ENCODE measurements at places on chromosomes 11 and 22.

DNA sequence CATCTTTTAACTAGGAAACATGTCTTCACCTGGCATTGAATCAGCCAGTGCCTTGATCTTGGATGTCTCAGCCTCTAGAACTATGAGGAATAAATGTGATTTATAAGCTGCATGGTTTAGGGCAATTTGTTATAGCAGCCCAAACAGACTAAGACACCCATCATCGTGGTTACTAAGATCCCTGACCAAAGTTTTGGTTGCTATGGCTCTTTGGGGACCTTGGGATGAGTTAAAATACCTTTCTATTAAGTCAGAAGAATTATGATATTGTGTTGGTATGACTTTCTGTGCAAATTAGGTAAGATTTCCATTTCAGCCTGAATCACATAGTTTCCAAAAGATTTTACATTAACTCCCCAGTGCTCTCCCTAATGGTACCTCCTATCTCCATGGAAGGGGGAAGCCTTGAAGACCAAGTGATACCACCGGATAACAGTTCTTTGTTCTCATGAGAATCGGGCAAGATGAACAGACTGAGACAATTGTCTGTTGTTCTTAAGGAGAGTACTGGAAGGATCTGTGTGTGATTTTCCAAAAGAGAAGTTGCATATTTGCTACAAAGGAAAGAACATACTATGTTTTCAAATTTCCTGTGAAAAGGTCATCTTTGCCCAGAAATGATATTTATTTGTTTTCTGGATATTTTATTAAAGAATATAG is 60.4 kb upstream of the UBASH3B start:
- DNase-seq: no peak

DNA sequence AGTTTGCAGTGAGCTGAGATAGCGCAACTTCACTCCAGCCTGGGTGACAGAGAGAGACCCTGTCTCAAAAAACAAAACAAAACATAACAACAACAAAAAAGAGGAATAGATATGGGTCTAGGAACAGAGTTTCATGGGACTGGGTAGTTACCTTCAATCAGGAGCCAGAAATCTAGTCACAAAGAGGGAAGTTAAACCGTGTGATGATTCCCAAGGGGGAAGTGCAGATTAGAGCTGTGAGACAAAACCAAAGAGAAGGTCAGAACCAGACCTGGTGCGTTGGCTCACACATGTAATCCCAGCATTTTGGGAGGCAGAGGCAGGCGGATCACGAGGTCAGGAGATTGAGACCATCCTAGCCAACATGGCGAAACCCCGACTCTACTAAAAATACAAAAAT is 42.1 kb upstream of the LARGE1 start:
- DNase-seq: no peak

- DNase-seq: no peak
These were observed 38.5 kb downstream of the OSBP2 start for GRCh38 chr22:30733181-30733631.

DNA sequence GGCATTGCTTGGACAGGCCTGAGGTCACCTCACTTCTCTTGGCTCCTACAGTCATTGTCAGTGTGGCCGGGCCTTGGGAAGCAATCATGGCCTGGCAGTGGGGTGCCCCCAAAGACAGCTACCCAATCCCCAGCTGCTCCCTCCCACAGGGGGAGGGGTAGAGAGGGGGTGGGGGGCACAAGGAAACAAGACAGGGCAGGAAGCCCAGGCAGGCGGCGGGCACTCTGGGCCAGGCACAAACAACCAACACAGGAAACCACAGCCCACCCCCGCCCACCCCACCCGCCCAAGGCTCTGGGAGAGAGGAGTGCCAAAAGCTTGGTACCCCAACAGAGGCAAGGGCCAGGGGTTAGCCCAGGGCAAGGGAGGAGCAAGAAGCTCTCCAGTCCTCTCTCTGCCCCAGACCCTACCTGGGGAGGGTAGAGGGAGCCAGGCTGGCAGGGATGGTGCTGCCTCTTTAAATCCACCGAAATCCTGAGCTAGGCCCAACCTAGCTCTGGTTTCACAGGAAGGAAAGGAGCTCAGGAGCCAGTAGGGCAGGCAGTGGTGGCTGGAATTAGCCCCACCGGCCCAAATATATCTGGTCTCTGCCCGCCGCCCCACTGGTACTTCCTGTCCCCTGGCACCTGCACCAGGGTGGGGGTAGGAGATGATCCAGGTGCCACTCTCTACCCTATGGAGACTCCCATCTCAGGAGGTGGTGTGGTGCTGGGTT is 12.2 kb downstream of the BCL9L start:
- DNase-seq: no peak

GRCh38 chr22:24540470-24540869 is 14.5 kb downstream of the GUCD1 start:
- DNase-seq: no peak

DNA sequence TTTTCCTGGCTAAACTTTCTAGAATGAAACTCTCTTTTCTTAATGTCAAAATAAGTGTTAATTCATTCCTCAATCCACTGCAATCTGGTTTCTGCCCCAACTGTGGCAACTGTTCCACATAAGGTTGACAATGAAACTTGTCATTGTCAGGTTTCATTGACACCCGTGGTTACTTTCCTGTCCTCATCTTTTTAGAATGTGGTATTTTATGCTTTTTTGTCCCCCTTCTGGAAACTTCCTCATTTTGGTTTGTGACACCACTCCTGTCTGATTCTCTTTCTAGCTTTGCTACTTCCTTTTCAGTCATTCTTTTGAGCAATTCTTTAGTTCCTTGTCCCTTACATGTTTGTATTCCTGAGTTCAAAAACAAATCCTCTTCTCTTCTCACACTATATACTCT is 7.5 kb upstream of the PDE3B start:
- no peak for DNase-seq

DNA sequence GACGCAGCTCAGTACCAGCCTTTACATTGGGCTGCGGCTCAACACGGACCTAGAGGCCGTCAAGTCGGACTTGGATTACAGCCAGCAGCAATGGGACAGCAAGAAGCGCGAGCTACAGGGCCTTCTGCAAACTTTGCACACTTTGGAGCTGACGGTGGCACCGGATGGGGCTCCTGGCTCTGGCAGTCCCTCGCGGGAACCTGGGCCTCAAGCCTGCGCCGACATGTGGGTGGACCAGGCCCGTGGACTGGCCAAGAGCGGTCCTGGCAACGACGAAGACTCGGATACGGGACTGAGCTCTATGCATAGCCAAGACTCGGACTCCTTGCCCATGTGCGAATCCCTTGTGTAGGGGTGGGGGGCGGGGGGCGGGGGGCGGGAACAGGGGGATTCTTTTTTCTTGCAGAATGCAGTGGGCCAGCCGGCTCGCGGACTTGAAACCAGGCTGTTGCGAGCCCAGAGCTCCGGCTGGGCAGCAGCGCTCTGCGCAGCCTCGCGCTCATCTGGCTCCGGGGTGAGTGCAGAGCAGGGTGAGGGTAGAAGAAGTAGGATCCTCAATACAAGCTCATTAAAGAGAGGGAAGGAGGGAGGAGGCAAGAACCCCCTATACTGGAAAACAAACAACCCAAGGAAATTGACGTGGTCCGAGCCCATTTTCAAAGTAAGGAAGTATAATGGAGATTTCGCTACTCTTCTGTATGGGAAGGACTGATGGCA is 1.8 kb downstream of the RASSF10 start:
- no peak for DNase-seq

DNA sequence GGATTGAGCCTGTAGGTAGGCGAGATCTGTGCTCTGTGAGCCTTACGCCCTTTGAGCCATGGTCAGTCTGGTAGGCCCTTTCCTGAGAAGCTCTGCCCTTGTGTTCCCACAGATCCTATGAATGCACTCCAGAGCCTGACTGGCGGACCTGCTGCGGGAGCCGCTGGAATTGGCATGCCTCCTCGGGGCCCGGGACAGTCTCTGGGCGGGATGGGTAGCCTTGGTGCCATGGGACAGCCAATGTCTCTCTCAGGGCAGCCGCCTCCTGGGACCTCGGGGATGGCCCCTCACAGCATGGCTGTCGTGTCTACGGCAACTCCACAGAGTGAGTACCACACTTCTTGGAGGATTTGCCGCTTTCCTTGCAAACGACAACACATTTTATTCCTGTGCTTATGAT is 47.4 kb downstream of the MED15 start:
- no peak for DNase-seq

DNA sequence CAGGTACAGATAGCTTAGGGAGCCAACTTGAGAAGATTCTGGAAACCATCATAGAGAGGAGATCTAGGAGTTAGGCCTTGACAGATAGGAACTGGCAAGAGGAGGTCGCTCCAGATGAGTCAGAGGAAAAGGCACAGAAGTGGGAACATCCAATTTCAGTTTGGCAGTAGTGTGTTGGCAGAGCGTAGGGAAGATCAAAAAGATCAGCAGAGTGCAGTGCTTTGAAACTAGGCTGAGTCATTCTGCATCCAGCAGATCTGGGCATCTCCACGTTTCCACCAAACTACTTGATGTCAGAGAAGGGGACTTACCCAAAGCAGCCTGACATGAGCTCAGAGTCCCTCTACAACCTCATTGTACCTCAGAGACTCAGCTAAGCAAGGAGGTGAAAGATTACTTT is 58.5 kb downstream of the GAB4 start:
- DNase-seq: no peak

- DNase-seq: no peak
These were observed 50.3 kb downstream of the TBC1D22A start for GRCh38 chr22:46812788-46813187.

DNA sequence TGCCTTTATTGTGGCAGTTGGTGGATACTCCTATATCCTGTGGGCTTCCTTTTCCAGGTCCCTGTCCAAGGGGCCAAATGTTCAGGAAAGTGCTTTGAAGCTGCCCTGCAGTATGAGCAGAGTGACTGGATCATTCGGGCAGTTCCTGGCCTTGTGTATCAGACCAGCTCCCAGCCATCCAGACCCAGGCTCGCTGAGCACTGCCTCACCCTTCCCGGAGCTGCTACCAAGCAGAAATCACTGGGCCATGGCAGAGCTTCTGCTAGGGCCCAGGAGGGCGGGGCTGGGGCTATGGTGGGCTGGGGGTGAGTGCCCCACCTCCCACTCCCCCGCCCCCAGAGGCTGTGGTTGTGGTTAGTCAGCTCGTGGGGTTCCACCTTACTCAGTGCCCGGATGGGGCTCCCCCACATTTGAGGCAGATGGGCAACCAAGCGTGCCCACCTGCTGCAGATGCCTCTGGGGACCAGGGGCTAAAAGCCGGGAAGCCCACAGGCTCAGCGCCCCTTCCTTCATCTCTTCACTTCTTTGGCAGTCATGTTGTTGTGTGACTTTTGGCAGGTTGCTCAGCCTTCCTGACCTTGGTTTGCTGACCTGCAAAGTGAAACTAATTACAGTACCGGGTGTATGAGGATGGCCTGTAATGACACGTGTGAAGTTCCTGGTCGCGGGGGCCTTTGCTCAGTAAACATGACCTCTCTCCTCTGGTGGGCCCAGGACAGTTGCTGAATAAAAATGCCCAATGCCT is 2.1 kb upstream of the LRRC32 start:
- DNase-seq: no peak

GRCh38 chr11:86176165-86176884 is 68.2 kb upstream of the EED start:
- DNase-seq: peak; percentile 96

DNA sequence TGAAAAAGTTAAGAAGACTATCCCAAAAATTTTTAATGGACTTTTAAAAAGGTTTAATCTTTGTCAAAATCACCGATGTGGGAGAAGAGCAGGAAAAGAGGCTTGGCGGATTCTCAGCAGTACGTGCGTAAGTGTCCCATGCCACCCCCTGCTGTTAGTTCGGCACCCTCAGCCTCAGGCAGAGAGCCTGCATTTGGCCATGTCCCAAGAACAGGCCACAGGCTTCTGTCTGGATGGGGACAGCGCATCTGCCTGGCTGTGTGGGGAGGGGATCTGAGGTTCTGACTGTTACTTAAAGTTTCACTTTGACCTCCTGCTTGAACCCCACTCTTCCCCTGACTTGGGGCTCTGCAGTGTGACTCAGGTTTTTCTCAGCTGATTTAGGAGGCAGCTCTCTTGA is 35.3 kb downstream of the EXT2 start:
- DNase-seq: no peak

- no peak for DNase-seq
These were observed 48.8 kb upstream of the PHF21B start for GRCh38 chr22:45058622-45058912.

DNA sequence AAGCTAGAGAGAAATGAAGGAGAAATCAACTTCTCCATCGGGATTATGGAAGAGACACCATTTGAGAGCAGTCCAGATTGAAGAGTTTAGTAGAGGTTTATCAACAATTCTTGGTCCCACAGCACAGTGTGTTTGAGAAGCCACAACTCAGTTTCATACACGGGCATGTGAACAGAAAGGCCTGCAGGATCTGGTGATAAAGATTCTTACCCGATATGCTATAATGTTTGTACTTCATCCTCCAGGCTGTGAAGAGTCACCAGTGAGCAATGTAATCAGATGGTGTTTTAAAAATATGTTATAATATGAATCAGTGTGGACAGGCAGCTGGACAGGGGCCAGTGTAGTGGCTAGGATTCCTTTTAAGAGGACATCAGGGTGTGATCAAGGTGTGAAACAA is 29.7 kb upstream of the VWA5A start:
- no peak for DNase-seq

DNA sequence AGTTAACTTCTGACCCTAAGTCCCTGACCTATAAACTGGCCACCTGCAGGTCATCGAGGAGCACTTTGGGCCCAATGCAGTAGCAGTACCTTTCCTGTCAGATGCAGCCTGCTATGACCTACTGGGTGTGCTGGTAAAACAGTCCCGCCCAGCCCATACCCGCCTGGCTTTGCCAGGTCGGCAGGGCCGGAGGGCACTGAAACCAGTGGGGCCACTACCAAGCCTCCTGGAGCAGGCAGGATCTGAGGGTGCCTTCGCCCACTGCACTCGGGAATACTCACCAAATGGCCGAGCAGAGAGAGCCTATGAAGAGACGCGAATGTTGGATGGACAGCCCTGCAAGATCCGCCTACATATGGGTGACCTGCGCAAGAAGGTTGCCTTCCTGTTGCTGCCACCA is 4.4 kb downstream of the C11orf42 start:
- DNase-seq: no peak

DNA sequence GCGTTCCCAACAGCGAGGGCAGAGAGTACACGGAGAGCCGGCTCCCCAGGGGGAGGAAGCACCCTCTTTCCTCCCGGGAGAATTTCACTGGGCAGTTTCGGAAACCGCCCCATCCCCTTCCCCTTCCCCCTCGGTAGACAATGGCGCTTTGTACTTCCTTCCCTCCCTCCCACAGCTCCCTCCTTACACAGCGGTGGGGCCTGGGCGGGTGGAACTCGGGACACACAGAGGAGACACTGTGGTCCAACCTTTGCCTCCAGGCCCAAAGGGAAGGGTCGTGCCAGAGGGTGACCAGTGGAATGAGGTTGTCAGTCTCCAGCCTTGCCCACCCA is 4.3 kb downstream of the SMTN start:
- DNase-seq: no peak
